Activated T-cell treated with anti-CD3 and anti-CD28 coated beads for 1 hour (primary cell): ENCODE measurements at places on chromosomes 7 and 10.
A peak's percentile ranks its signal among the peaks of the same experiment; 100 is the strongest.

DNA sequence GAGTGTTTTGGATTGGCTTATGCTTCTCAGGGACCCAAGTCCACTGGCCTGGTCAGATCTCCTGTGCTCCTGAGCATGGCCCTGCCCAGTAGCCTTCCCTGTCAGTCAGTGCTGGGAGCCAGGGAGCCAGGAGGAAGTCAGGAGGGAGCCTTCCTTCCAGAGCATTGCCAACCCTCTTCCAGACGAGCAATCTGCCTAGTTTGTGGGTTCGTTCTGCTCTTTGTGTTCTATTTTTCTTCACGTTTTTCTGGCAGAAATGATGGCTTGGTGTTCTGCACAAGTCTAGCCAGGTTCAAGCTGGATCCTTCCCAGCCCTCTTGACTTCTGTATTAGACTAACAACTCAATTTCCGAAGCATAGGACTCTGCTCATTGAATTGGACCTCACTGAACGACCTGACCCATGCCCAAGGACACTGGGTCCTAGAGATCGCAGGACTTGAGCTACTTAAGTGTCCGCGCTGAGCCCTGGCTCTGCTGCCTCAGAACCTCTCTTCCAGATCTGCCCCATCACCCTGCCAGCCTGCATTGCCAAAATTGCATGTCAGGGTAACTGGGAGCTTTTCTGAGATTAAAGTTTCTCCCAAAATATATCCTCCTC lies 76.2 kb upstream of the MPP7 start:
- no peak for DNase-seq

- DNase-seq, result no peak
Observed at GRCh38 chr10:184911-185310, 49.7 kb downstream of the ZMYND11 start.

DNA sequence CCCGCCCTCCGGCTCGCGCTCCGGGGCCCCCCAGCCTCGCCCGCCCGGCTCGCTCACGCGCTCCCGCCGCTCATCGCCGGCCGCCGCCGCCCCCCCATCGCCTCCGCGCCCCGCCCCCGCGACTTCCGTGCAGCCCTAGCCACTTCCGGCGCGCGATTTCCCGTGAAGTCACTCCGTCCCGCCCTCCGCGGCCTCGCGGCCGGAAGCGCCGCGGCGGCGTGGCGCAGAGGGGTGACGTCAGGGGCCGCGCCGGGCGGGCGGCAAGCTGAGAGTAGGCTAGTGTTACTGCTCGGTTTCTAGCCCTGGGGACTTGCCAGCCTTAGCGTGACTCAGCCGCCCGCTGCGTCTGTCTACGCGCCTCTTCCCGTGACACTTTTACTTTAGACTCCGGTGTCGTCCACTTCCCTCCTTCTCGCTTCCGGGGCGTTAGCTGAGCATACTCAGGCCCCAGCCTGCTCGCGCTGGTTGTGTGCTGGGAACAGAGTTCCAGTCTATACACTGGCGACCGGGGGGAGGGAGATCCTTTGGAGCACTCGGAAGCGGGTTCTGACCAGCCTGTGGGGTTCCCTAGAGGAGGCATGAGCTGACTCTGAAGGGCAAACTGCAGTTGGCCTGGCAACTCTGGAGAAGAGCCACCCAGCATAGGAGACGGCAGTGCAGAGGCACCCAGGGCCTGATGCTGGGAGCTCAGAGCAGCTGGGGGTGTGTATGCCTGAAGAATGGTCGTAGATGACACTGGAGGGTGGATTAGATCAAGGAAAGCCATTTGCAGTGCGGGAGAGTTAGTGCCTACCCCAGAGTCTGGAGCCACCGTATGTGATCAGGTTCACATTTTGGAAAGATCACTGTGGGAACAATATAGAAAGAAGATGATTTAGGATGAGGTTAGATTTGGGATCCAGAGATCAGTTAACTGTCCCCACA lies at the start of gene PURB:
Gene PURB (minus strand): TSS at position 137 of the 924 bp plus-strand sequence. CDS start 182 bp downstream, outside the sequence.
- DNase-seq, result peak; percentile 97

DNA sequence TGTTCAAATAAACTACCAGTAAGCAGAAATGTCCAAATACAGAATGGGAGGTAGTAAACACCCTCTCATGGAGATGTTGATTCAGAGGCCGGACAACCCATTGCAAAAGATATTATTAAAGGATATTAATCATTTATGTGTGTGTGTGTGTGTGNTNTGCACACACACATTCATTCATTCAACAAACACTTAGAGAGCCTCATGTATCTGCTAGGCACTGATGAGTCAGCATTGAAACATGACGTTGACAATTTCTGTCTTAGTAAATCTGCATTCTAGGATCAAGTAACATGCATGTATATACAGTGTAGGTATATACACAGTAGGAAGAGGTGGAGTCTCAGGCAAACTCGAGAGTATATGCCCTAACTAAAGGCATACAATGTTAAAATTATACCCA lies 187.0 kb downstream of the ZNF365 start:
- DNase-seq, result no peak

- no peak for DNase-seq
Observed at GRCh38 chr7:25897261-25897782, 254.7 kb upstream of the NFE2L3 start.

- no peak for DNase-seq
Observed at GRCh38 chr10:77626266-77626935, 11.2 kb downstream of the KCNMA1 start.

DNA sequence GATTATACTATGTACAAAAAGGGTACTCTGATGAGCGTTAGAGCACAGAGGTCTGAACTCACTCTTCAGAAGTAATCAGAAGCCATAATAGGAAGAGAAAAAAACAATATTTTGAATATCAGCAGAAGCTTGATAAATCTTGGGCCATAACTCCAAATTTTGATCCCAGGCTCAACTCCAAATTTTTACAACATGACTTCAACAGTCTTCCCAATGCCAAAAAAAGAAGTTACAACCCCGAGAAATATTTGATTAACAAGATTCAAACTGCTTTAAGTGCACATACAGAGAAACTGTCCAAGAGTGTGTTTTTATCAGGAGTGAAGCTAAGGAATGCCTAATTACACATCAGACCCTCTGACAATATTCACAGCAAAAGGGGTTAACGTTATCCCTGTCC lies 7.5 kb downstream of the MPP7 start:
- no peak for DNase-seq

DNA sequence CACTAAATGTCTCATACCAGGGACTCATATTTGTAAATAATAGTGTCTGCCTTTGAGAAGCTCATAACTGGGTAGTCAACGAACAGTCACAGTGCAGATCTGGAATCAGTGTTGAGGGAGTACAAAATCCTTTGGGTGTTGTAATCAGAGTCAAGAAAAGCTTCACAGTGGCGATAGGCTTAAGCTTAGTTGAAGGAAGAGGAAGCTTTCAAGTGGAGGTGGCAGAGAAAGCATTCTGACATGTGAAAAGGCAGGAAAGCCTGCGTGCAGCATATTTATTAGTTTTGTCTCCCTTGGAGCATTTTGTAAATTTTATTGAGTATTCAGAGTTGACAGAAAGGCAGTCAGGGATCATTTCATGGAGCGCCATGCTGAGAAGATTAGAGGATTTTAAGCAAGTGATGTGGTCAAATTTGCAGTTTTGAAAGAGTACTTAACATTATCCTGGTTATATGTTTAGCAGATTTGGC lies 104.9 kb downstream of the ADK start:
- no peak for DNase-seq

GRCh38 chr10:132886211-132887099 lies 55.9 kb downstream of the CFAP46 start:
- DNase-seq, result no peak

GRCh38 chr10:58322072-58322834 lies 12.6 kb upstream of the UBE2D1 start:
- DNase-seq, result no peak

DNA sequence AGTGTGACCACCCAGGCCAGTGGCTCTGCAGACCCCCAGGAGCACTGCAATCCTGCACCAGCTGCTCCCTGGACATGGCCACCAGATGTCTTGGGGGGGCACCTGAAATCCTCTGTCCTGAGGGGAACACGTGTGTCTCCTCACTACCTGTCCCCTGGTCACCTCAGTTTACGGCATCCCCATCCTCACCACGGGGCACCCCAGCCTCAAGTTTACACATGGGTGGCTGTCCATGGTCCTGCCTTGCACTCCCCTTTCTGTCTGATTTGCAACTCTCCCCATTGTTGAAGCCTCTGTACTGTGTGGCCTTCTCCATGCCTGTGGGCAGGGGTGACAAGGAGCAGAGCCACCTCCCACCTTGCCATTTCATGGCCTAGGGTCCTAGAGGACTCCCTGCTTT lies 67.2 kb downstream of the RAMP3 start:
- DNase-seq, result no peak

DNA sequence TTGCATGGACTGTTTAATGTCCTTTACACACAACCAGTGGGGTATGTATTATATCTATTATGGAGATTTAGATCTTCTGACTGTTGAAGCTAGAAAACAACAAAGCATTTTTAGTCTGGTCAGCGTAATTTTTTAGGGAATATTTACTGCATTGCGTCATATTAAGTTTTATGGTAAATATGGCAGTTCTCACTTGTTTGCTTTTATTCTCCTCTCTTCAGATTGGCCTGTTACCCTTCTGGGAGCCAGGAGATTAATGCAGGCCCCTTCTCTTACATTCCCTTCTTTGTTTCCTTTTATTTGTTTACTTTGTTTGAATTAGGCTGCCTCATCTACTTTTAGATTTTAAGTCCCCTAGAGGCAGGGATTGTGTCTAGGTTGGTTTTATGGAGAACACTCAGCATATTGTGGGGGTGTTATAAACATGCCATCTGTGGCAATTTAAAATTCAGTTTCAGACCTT lies 13.8 kb downstream of the UBE2D1 start:
- no peak for DNase-seq

DNA sequence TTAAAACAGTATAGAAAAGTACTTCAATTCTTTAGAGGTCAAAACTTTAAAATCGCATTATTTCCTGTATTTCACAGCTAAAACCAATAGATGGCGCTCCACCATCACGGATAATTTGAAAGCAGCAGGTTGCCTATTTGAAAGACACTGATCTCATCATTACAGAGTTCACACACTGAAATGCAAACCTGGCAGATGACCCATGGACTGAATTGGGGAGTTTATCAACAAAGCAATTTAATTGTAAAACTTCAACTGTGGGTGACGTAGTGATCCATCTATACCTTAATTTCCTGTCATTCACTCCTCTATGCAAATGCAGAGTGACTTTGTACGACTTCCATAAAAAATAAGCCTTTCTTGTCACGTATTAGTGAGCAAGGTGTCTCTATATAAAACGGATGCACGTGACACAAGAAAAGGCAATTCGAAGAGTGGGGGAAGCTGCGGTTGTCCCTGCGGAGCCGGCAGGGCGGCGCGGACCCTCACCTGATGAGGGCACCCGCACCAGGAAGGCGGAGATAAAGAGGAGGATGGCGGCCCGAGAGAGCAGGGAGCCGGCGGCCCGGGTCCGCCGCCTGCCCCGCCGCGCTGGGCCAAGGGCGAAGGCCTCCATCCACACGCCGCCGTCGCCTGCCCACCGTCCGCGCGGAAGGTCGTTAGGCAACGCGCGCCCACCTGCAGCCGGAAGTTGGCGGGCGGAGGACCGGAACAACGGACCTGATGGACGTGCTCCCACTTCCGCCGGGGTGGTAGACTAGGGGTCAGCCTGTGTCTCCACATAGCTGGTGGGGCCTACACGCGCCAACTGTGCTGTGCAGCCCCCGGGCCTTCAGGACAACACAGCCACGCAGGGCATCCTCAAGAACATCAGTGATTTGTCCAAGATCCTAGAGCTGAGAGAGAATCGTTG lies at the start of gene ZPBP:
Gene ZPBP (minus strand): TSS at position 668 of the 913 bp plus-strand sequence. CDS start 52 bp downstream, at position 616.
- peak; percentile 29 for DNase-seq

GRCh38 chr7:18352339-18353255 lies 143.0 kb upstream of the HDAC9 start:
- DNase-seq, result no peak

- no peak for DNase-seq
Observed at GRCh38 chr10:11161910-11162309, 144.2 kb downstream of the CELF2 start.

DNA sequence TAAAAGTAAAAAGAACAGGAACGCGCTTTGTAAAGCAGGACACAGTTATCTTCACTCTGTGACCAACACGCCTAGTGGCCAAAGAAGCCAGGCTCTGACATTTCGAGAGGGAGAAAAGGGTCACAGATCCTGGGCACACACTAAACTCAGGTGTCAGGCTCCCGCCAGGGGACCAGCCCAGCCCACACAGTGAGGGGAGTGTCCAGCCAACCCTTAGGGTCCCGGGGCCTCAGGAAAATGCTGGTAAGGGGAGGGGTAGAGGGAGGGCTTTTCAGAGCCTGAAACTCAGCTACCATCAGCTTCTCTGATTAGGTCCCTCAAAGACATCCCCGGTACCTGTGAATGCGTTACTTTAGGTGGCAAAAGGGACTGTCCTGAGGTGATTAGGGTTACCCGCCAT lies 16.6 kb downstream of the ANXA11 start:
- DNase-seq, result no peak

GRCh38 chr7:116317907-116318306 lies 107.6 kb downstream of the TES start:
- DNase-seq, result no peak

DNA sequence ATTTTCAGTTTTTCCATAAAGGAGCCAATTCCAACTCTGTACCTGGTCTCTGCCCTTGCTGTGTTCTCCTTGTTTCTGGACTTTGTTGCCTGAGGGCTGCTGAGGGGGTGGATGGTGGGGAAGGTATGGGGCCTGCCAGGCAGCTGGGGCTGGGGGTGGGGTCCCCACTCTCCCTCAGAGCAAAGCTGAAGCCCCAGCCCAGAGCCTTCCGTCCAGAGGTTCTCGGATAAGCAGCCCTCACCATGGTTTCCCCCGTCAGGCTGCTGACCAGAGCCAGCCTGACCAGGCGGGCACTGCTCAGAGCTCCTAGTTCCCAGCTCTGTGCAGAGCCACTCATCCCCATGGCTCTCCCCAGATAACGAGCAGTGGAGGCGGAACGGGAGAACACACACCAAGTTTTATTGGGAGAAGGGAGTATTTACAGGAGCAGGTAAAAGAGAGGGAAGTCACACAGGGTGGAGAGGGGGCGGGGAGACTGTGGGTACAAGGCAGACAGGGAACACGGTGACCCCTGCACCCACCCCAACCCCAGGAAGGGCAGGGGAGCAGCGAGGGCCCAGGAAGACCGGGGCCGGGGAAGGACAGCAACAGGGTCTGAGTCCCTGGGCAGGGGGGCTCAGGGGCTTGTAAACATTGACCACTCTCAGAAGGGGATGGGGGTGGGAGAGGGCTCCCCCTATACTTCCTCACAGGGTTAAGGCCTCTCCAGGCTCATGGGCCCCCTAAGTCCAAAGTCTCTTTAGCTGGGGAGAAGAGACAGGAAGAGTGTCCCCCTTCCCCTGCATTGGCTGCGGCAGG lies 5.8 kb downstream of the GNB2 start:
- no peak for DNase-seq

DNA sequence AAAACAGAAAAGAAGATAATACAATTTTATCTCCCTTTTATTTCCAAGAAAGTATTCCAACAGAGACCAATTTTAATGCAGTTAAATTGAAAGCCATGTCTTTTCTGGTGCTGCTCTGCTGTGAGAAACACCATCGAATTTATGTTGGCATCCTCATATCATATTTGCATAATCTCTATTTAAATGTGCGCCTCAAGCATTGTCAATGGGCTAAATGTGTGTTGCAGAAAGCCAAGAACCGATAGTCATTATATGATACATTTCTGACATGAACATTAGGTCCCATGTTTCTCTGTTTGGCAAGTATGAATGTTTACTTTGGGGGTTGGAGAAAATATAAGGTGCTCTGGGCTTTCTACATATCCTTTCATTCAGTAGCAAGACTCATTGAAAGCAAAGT lies 1023.5 kb upstream of the CELF2 start:
- no peak for DNase-seq

GRCh38 chr7:27137640-27138315 lies 5.7 kb downstream of the HOXA5 start:
- DNase-seq, result no peak
